Spinal cord (tissue), 10 donors: ENCODE measurements at places on chromosomes 1 and 21.

- DNase-seq: no peak
Observed at GRCh38 chr21:25550352-25551120, 56.7 kb downstream of the MRPL39 start.

GRCh38 chr1:20660847-20661206 lies 342 bp downstream of the DDOST start:
- no peak for DNase-seq

DNA sequence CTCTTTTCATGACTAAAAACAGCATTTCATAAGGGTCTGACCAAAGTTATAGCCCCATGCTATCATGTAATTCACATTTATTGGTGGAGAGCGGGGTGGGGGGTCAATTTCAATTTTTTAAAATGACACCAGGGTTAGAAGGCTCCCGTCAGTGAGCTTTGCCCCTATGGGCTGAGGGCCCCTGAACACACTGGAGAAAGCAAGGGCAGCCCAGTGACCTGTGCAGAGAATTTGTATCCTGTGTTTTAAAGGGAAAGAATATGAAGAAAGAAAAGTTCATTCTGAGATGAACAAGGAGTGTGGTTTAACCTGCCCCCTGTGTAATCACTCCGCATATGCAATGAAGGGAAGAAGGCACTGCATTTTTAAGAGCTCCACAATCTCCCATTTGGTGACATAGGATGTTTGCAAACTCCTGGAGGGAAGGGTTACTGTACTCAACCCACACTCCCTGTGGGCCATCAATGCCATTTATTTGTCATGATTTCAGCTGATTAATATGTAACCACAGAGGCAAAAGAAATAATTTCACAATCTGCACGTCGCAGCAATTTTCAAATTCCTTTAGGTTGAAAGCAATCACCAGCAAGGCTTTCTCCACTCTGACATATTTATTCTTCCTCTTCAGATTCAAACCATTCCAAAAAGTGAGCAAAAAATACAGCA lies 95.6 kb downstream of the ZNF281 start:
- DNase-seq: no peak

GRCh38 chr1:93753791-93754763 lies 72.4 kb upstream of the BCAR3 start:
- DNase-seq: no peak

GRCh38 chr1:30787856-30788495 lies 30.4 kb upstream of the LAPTM5 start:
- no peak for DNase-seq

DNA sequence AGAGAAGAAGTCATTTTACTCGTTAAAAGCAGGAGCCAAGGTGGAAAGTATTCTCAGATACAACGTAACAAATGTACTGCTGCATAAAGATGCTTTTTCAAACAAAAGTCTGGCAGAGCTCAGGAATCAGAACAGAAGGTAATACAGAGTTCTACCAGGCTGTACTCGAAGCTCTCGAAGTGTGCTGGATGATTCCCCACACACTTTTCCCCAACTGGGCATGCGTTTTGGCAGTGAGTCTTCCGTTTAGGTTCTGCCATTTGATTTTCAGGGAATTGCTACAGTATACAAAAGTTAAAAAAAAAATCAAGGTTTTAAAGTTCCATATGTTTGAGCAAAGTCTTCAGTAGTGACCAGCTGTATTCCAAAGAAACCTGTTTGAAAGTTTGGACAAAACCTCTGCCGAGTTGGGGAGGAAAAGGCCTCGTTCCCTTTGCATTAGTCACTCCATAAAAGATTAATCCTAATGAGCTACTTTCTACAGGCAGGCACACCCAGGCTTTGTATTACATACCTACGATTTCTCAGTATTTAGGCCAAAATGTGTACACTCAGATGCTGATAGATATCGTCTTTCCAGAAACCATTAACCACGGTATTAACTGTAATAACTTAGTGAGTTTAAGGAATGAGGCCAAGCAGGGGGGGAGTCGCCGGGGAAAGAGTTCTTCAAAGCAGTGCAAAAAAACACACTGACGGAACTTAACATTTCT lies 477.1 kb downstream of the LMO4 start:
- no peak for DNase-seq

- DNase-seq: no peak
Observed at GRCh38 chr1:112298558-112298957, 97.5 kb upstream of the CTTNBP2NL start.

DNA sequence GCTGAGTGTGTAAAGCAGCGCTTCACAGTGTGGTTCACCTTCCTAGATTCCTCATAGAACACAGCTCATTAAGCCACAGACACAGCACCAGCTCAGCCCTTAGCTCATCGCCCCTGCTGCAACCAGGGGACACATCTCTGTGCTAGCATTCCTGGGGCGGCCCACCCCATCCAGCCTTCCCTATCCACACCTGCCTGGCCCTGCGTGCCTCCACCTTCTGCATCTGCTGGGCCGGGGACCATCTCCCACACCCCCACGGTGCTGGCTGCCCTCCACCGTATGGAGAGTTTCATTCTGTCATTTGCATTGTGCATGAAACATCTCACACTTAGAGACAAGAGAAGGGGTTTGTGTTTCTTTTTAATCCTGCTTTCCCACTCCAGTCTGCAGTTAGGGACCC lies 35.8 kb upstream of the PRSS38 start:
- no peak for DNase-seq

GRCh38 chr1:21280482-21280881 lies 9.8 kb downstream of the ECE1 start:
- DNase-seq: no peak

DNA sequence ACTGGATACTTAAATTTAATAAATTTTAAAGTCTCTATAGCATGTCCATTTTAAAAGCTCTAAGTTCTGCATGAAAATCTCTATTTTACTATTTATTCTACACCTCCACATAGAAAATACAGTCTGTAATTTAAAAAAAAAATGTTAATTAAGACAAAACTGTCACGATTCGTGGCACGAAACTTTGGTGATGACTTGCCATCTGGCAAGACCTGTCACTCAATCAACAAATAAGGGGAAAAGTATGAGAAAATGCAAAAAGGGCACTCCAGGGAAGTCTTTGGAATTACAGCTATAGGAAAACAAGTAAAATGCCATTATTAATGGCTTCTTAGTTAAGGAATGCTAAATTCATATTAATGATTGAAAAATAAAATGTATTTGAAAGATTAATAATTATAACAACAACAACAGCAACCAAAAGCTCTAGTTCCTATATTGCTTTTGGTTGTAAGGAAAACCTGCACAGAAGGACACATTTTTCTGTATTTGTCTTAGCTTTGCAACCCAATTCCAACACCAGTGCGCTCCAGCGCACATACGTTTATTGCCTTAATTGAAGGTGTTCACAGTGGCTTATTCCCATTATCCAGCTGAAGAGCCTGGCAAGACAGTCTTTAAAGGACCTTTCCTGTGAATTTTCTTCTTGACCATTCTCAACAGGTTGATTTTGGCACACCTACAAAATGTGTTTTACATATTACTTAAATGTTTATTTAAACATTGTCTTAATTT lies 107.8 kb downstream of the PLPPR5 start:
- DNase-seq: no peak

DNA sequence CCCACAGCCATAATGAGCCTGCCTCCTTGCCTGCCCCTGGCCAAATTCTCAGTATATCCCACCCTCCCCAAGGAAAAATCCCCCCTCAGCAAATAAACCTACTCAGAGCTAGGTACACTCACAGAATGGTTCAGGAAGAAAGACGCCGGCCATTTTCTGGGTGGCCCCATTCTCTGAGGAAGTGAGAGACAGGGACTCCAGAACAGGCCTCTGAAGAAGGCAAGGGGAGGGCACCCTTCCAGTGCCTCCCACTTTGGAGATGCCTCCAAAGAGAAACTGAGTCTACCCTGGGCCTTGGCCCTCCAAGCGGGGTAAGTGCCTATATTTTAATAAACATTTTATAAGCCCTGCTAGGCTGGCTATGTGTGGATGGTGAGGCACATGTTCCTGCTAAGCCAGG lies 2.3 kb downstream of the PACC1 start:
- no peak for DNase-seq

- DNase-seq: no peak
Observed at GRCh38 chr1:209497729-209498128, 85.8 kb upstream of the CAMK1G start.

DNA sequence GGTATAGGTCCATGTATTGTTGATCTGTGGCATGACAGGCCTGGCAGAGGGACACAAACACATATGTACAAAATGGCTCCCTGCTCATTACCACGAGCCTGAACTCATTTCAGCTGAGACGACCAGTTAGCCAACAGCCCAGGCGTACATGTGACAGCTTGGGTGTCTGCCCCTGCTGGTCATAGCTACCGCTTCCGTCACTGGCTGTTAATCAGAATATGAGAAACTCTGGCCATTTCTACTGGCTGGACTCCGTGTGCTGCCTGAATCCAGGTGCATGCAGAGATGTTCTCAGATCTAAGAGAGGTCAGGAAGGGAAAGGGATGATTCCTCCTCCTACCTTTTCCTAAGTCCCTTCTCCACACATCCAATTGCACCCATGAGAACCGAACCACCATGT lies 144.5 kb downstream of the PBX1 start:
- DNase-seq: no peak

DNA sequence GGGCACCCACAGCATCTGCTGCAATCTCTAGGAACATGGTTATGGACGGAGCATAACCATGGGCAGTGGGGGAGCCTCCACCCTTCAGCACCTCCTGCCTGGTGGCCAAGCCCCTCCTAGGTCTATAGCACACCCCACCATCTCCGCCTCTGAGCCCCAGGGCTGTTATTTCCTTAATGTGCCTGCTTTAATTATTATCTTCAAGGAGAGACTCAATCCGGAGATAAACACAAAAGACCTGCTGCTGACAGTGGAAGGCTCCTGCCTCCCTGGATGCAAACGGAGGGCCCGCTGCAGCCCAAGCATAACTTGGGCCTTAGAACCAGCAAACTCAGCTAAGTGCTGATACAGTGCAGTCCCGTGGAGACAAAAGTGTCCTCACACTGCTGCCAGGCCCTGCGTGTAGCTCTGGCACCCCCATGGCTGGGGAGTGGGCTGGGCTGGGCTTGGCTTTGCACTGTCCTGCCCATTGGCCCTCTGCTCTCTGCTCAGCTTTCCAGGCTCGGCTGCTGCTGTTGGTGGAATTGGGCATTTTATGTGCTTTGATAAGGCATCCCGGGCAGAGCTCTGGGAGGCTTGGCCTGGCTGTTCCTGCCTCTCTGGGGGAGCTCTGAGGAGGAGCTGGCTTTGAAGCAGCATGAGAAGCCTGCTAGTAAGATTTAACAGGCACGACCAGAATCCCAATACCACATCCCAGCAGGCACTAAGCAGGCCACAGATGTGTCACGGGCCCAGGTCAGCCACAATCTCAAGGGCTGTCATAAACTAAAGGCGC lies 620.2 kb downstream of the PTPRU start:
- no peak for DNase-seq

DNA sequence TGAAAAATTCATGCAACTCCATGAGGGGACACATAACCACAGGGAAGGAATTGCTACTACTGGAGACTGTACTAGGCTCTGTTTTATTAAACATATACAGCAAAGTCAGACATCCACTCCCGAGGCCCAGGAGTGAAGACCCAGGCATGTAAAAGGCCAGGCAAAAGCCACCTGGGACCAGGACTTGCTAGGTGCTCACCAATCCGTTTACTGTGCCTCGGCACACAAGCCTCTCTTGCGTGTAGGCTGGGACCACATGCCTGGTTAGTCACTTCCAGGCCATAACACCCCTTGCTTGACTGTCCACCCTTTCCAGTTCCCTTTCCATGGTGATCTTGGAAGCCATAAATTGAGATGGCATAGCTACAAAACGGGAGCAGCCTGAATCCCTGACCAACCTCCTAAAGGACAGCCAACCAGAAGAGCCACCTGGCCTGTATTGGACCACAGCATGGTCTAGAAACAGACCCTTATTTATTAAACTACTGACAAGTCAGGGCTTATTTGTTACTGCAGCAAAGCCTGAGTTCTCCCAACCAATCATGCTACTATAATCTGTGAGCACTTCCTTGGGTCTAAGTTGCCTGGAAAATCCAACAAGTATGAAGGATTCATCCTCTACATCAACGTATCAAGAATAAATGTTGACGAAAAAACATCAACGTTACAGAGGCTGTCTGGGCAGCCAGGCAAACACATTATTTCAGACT lies 39.7 kb downstream of the URB1 start:
- no peak for DNase-seq

- DNase-seq: no peak
Observed at GRCh38 chr1:155776414-155776813, 80.6 kb downstream of the GON4L start.
